Regular cardiac myocyte (primary cell): ENCODE measurements at places on chromosomes 2 and 18. TPM values are rescaled to one million over a fixed set of nuclear protein-coding genes. Genes with fewer than 3 reads are reported as not detected.

Gene EGR4
- not detected in 2 replicates for total RNA-seq

Gene SLC5A6
- total RNA-seq = 14.9 and 30.3 TPM in 2 replicates

Gene CLIP4
- 33.4 and 91.9 TPM in 2 replicates for total RNA-seq

Gene AKAIN1
- 0.56 TPM in 1 of 2 replicates, not detected in the other for total RNA-seq

Gene C2orf66
- total RNA-seq = under 0.01 TPM in 1 of 2 replicates, not detected in the other

Gene ADGRF3
- under 0.01 TPM in 2 replicates for total RNA-seq

Gene IL36A
- not detected in 2 replicates for total RNA-seq

Gene QPCT
- 3.8 and 35.0 TPM in 2 replicates for total RNA-seq

Gene TMEM247
- not detected in 2 replicates for total RNA-seq

Gene IL1R2
- total RNA-seq = 0.38 and 0.56 TPM in 2 replicates

Gene BCL11A
- 0.19 and 0.28 TPM in 2 replicates for total RNA-seq

Gene DYSF
- total RNA-seq = 5.6 and 12.7 TPM in 2 replicates

Gene HAAO
- 0.38 and 0.56 TPM in 2 replicates for total RNA-seq

Gene HNRNPLL
- 37.8 and 41.0 TPM in 2 replicates for total RNA-seq

Gene FAP
- 41.2 and 274 TPM in 2 replicates for total RNA-seq

Gene ATAD2B
- 7.9 and 9.3 TPM in 2 replicates for total RNA-seq

Gene COL4A3
- 0.58 and 11.0 TPM in 2 replicates for total RNA-seq

Gene C2orf80
- total RNA-seq = not detected in 2 replicates

Gene CBLN2
- not detected in 2 replicates for total RNA-seq

Gene ZNG1B
- 25.9 and 36.9 TPM in 2 replicates for total RNA-seq

Gene CYTIP
- total RNA-seq = 5.0 and 5.9 TPM in 2 replicates

Gene TUBA4B
- not detected in 2 replicates for total RNA-seq

Gene CREG2
- total RNA-seq = 0.38 and 1.1 TPM in 2 replicates

Gene PTPN4
- total RNA-seq = 16.3 and 23.1 TPM in 2 replicates

Gene CLEC4F
- total RNA-seq = not detected in 2 replicates

Gene RNF125
- total RNA-seq = under 0.01 and 0.28 TPM in 2 replicates

Gene GREB1
- 0.96 and 3.9 TPM in 2 replicates for total RNA-seq

Gene HJURP
- total RNA-seq = 4.2 and 43.1 TPM in 2 replicates
